RWPE1 (cell line): ENCODE measurements at places on chromosomes 6 and 20.
A peak's percentile ranks its signal among the peaks of the same experiment; 100 is the strongest.

GRCh38 chr6:142537612-142538478 lies 236.0 kb downstream of the ADGRG6 start:
- no peak for DNase-seq

GRCh38 chr6:112204350-112204706 lies 50.0 kb downstream of the LAMA4 start:
- DNase-seq, result no peak

DNA sequence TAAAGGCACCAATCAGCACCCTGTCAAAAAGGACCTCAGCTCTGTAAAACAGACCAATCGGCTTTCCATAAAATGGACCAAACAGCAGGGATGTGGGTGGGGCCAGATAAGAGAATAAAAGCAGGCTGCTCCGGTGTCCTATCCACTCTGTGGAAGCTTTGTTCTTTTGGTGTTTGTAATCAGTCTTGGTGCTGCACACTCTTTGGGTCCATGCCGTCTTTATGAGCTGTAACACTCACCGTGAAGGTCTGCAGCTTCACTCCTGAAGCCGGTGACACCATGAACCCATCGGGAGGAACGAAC lies 7.3 kb upstream of the PXDC1 start:
- DNase-seq, result no peak

- DNase-seq, result no peak
Observed at GRCh38 chr20:48689388-48689787, 138.4 kb downstream of the PREX1 start.

DNA sequence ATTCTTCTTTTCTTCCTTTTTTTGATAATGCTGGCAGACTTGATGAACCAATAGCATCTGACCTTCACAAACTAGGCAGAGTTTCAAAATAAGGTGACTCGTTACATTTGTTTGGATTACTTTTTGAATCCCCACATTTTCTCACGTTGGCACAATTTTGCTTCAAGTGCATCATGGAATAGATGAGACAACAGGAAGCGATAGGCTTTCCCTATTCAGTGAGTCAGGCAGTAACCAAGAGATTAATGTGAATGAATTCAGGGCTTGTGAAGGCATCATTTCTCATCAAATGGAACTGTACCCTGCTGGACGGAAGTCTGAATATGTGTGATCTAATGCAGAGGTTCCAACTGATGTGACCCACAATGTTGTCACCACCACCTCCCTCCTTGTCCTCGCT lies 10.7 kb downstream of the RFPL4B start:
- no peak for DNase-seq

- DNase-seq, result no peak
Observed at GRCh38 chr6:19945843-19946358, 108.7 kb downstream of the ID4 start.

DNA sequence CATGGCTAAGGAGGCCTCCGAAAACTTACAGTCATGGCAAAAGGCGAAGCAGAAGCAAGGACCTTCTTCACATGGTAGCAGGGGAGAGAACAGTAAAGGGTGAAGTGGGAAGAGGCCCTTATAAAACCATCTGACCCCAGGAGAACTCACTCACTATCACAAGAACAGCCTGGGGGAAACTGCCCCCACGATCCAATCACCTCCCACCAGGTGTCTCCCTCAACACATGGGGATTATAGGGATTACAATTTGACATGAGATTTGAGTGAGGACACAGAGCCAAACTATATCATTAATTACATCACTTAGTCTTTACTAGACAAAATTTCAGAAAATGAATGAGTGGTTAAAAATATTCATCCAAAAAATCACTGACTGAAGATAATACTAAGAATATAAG lies 453.6 kb downstream of the COL12A1 start:
- DNase-seq, result no peak

GRCh38 chr20:4736875-4737274 lies 15.2 kb downstream of the PRND start:
- no peak for DNase-seq

GRCh38 chr6:20060252-20060651 lies 152.0 kb downstream of the MBOAT1 start:
- DNase-seq, result no peak

DNA sequence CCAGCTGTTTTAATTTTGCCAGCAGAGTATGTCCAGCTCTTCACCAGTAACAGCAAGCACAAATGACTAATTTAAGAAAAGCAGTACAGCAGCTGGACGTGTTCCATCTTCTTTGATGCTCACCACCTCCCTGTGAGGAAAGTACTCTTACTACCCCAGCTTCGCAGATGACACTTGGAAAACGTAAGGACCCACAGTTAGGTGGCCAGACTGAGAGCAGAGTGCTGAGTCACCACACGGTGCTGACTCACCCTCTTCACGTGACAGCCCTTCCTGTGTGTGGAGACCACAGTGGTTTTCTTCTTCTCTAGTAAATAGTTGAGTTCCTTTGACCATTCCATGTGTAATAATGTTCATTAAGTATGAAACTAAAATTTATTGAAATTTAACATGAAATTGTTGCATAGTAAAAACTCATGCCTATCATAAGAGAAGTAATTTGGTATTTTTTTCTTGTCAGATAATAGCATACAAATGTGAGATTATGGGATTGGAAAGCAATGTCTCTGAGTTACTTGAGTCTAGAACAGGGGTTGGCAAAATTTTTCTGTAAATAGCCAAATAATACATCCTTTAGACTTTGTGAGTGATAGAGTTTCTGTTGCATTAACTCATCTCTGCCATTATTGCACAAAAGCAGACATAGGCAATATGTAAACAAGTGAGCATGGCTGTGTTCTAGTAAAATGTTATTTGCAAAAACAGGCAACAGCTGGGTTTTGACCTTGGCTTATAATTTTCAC lies 76.6 kb downstream of the SLX4IP start:
- peak; percentile 92 for DNase-seq

GRCh38 chr6:20215310-20215709 lies 3.0 kb upstream of the MBOAT1 start:
- DNase-seq, result no peak

- DNase-seq, result no peak
Observed at GRCh38 chr20:62771396-62772102, 24.7 kb upstream of the MRGBP start.

GRCh38 chr20:57482796-57483195 lies 42.1 kb downstream of the CTCFL start:
- no peak for DNase-seq

DNA sequence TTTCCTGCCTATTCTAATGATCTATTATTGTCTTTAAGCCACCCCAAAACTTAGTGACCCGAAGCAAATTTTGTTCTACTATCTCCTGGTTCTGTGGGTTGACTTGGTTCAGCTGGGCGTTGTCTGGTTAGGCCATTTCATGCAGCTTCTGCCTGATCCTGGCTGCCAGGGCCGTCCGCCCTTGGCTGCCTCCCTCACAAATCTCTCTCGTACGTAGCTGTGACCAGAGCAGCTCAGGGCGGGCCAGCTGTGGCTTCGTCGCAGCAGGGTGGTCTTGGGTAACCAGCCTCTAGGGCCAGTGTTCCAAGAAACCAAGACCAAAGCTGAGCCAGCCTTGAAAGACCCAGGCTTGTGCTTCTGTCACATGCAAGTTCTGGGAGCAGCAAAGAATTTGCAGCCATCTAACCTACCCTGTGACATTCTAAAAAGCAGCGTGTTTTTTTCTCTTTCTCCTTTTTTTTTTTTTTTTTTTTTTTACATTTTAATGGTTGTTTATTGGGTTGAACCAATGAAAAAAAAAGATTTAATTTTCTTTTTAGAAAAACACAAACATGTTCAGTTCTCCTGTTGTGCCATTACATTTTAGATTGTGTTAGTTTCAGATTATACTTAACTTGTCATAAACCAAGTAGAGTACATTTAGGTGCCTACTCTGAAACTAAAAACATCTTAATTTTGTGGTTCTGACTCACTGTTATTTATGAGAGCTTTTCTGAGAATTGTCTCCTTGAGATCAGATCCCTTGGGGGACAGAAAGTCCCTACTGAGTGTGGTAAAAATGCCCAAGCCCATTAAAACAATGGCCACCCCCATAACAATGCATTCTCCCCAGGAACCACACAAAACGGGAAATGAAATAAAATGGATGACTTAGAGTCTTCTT lies 83.9 kb downstream of the ZDHHC14 start:
- no peak for DNase-seq

GRCh38 chr6:38054527-38055202 lies 235.1 kb downstream of the ZFAND3 start:
- DNase-seq, result no peak

- DNase-seq, result no peak
Observed at GRCh38 chr6:105235155-105235554, 55.3 kb upstream of the POPDC3 start.

DNA sequence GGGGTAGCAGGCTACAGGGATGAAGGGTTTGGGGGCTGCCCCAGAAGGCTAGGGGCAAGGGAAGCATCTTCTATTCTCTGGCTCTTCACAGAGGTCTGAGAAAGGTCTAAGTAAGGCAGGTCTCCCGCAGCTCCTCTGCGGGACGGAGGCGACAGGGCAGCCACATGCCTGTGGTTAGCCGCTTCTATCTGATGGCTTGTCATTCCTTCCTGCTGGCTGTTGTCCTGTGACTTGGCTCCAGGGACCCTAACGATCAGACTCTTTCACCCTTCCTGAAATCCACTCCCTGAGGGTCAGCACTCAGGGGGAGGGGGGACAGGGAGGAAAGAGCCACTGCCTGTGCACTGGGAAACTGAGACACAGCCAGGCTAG lies 673 bp downstream of the CST7 start:
- DNase-seq, result no peak

- no peak for DNase-seq
Observed at GRCh38 chr20:17827759-17828559, 128.2 kb downstream of the BANF2 start.

- DNase-seq, result no peak
Observed at GRCh38 chr6:48080227-48081009, 30.6 kb downstream of the PTCHD4 start.

GRCh38 chr20:47055699-47056369 lies 161.2 kb downstream of the EYA2 start:
- no peak for DNase-seq

DNA sequence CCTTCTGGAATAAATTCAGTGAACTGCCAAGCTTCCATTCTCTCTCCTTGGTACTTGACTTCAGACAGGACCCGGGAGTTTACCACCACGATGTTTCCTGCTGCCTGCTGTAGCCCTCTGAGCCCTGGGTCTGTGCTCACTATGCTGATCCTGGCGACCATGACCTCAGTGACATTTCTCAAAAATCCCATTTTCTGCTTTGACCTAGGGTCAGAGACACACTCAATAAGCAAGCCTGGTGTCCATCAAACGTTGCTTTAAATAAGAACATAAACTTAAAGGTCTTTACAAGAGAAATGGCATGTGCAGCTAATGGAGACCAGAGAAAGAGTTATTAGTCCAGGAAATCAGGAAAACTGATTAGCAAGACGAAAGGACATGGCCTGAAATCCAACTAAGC lies 509.7 kb upstream of the SULF2 start:
- no peak for DNase-seq

- DNase-seq, result no peak
Observed at GRCh38 chr6:113634352-113635163, 222.6 kb upstream of the MARCKS start.

GRCh38 chr20:24135781-24136180 lies 147.2 kb upstream of the GGTLC1 start:
- DNase-seq, result no peak

DNA sequence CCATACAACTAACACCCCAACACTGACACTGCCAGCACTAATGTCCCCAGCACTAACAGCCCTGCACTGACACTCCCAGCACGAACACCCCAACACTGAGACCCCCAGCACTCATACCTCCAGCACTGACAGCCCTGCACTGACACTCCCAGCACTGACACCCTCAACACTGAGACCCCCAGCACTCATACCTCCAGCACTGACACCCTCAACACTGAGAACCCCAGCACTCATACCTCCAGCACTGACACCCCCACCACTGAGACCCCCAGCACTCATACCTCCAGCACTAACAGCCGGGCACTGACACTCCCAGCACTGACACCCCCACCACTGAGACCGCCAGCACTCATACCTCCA lies 57.2 kb downstream of the ERMARD start:
- DNase-seq, result no peak

DNA sequence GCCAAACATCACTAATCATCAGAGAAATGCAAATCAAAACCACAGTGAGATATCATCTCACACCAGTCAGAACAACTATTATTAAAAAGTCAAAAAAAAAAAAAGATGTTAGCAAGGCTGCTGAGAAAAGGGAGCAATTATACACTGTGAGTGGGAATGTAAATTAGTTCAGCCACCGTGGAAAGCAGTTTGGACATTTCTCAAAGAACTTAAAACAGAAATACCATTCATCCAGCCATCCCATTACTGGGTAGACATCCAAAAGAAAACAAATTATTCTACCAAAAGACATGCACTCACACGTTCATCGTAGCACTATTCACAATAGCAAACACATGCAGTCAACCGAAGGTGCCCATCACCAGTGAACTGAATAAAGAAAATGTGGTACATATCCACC lies 213.9 kb downstream of the TTLL2 start:
- DNase-seq, result no peak

GRCh38 chr6:35041086-35041861 lies 99.9 kb downstream of the TCP11 start:
- no peak for DNase-seq
